Umbilical cord (tissue), 2 donors: ENCODE measurements at places on chromosomes 12 and 14. TPM values are rescaled to one million over a fixed set of nuclear protein-coding genes. Genes with fewer than 3 reads are reported as not detected.
A peak's percentile ranks its signal among the peaks of the same experiment; 100 is the strongest.

ZC2HC1C gene
- 0.48 TPM for total RNA-seq

GRCh38 chr12:112714166-112714710, 77.3 kb upstream of the RPH3A start:
- DNase-seq: no peak

TC2N gene
- total RNA-seq: 7.7 TPM

DNA sequence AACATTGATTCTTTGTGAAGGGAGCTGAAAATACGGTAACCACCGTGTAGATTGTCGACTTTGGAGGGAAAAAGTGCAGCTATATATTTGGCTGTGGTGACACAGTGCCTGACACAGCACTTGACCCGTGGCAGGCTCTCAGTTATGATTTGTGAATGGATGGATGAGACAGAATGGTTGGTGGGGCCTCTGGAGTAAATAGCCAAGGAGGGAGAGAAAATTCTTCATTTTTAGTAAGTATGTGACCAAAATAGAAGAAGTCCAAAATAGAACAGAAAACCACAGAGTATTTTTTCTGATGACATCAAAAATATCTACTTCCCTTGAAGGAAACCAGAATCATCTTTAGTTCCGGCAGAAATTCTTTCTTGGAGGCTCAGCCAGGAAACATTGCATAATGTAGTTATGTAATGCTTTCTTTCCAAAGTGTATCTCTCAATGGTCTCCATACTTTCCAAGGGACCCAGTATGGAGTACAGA, 82.0 kb upstream of the WSCD2 start:
- peak; percentile 84 for DNase-seq

SYT10 gene
- total RNA-seq: 5.8 TPM

ANKRD33 gene
- 2.9 TPM for total RNA-seq
